Stimulated activated CD4-positive, alpha-beta T cell treated with anti-CD3 and anti-CD28 coated beads, TNF-alpha, amount 100 ng/mL, for 1 hour (primary cell): ENCODE measurements at places on chromosomes 3 and 15.

GRCh38 chr3:142896201-142896755 is 7.4 kb upstream of the PCOLCE2 start:
- no peak for DNase-seq

DNA sequence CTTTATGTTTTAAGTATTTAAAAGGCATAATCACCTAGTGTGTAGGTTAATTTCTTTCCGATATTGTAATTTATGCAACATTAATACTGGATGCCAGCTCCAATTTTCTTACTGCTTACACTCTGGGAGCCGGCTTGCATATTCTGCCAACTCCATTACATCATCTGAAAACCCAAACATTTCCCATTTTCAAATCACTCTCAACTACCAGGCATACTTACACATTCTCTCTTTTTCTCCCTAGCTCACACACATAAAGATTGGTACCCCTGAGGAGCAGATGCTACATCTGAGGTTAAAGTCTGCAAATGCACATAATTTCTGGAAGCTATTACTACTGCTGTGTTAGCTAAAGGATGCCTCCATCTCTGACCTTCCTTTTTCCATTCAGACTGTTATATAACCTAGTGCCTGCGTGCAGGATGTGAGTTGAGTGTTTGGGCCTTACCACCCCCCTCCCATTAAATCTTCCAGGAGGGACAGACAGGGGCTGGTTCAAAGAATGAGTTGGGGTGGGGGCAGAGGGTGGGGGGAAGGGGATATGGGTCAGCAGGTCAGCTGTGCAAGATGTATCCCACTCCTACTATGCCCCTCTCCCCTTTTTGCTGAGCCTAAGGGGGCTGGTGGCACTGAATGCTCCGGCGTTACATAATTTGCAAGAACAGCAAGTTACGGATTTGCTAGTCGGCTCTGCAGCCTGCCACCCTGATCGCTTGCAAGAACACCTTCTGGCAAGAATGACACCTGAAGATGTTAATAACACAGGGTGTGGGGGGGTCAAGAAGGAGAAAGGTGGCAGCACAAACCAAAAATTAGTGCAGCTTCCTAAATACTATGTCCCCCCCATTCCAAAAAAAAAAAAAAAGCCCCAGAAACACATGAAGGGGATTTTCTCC is 2.5 kb downstream of the RORA start:
- DNase-seq: no peak

- no peak for DNase-seq
These were observed 45.8 kb downstream of the ADPGK start for GRCh38 chr15:72737723-72738122.

DNA sequence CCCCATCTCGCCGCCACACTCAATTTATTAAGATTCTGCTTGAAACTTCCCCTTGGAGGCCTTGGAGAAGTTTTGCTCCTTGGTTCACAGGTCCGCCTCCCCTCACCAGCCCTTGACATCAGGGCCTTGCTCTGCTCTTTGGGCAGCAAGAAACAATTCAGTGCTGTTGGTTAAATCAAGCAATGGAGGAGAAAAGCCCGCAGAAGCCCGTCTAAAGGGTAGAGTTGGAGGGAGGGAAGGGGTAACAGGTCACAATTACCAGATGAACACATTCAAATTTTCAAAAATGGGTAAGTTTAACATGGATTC is 429 bp downstream of the PARP9 start:
- no peak for DNase-seq

- no peak for DNase-seq
These were observed 41.3 kb downstream of the COL6A5 start for GRCh38 chr3:130386604-130387263.

DNA sequence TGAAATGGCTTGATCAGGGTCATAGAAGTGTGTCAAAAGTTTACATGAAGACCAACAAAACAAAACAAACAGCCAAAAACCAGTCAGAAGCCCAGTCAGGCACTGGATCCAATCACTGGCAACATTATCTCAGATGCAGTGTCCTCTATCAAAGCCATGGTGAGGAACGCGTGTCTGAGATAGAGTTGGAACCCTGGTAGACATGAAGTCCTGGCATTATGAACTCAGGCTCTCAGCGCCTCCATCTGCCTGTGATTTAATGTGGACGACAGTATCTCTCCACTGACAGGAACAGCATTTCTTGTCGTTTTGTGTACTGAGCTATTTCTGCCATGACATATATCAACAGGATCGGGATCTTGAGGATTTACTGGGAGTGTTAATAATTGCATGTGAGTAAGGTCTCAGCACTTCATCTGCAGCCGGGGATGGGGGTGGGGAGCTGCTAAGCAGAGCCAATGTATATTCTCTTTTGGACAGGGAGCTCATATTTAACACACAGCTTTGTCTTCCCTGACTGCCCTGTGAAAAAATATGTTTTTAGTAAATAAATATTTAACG is 1120.0 kb downstream of the IGSF11 start:
- DNase-seq: no peak

GRCh38 chr3:23806534-23807423 is 1.0 kb downstream of the UBE2E1 start:
- DNase-seq: no peak

DNA sequence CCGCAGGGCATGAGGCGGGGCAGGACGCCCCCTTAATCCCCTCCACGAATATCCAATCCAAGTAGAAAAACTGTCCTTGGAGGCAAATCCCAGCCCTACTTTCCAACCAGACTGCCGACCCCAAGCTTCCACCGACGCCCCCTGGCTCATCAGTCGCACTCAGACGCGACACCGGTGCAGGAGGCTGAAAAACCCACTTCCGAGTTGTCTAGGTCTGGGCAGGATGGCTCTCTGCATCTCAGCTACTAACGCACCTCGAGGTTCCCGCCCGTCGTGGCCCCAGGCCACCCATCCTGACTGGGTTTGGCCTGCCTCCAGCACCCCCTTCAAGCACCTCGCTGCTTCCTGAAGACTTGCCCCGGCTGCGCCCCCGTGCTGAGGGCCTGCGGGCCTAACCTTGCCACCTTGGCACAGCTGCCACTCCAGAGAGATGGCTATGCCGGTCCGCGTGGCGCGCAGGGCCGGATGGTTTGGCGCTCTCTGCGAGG is 15.5 kb downstream of the RGMA start:
- DNase-seq: no peak

DNA sequence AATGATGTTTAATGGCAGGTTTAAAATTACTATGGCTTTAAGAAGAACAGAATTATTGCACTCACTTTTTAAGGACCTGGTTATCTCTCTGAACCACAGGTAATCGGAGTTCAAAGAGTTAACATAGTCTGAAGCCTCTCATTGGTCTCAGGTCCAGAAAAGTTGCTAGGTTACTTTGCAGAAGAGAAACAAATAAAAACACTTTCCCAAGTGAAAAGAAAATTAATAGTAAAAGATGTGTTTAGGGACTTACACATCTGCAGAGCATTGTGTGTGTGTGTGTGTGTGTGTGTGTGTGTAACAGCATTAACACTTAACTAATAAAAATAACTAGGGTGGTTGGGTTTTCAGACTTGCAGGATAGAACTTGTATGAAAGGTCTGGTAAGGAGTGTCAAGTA is 1.0 kb downstream of the MASP1 start:
- DNase-seq: no peak

DNA sequence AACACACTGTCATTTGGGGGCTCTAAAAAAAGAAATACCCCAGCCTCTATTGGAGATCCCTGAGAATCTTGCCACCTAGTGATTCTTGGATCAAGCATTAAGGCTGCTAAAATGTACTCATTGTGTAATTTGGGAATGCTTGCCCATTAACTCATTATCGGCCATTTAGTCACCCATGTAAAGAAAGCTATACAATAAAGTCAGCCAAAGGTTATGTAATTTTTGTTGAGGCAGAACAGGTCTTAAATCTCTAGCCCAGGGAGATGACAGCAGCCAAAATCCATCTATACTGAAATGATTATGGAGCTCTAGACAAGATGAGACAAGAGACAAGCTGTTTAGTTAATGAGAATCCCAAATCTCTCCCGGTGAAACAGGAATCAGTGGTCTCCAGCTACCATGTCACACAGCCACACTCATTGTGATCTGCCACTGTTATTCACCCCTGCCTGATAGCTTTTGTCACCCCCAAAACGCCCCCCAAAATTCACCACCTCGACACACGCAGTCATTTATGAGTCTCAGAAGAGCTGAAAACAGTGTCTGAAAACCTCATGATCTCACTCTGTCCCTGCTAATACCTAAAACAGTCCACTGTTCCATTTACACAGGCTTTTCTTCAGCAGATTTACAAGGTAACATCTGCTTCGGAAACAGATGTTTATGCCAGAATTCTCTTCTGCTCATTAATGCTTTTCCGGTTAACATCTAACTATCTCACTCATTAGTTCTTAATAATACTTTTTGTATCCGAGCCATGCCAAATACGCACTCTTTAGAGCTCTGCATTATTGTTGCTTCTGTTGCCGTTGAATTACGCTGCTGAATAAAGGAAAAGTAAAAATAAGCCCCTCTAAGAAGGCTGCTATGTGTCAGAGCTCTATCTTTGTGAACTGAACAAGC is 138.5 kb downstream of the RORA start:
- DNase-seq: no peak

DNA sequence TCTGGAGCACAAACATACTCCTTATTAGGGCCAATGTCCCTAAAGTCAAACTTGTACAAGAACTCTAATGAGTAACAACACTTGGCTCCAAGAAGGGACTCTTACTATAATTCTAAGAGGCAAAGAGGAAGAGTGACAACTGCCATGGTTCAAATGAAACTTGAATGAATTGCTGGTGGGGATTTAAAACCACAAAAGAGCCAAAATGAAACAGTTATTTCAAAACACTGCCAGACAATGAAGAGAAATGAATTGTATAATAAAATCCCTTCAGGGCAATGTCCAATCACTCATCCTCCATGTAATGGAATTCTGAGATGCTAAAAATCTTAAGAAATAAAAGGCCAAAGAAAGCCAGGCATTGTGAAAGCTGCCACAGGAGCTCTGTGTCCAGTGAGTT is 14.2 kb downstream of the THRB start:
- DNase-seq: no peak

DNA sequence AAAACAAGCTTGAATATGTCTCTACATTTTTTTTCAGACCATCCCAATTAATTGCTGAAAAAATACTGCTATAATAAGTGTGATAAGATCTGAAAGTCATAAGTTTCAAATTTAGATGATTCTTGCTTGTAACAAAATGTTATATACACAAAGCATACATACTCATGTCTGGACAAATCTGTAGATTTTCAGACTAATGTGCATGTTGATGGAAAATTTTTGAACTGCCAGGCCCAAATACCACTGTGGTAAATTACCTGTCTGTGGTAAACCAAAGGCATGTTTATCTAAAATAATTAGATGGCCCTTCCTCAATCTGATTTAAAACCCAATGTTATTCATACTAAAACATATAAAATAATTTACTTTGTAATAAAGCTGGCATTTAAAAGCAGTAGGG is 31.7 kb upstream of the CLDN16 start:
- no peak for DNase-seq

DNA sequence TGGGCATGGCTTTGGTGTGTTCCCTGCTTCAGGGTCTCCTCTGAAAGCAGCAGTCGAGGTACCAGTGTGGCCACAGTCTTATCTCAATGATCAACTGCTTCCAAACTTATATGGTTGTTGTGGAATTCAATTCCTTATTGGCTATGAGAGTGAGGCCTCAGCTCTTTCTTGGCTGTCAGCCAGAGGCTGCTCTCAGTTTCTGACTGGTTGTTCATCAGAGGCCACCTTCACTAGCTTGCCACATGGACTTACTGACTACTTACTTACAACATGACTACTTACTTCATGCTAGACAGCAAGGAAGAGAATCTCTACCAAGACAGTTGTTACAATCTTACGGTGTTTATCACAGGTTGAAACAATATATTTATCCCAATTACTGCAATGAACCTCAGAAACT is 789.2 kb downstream of the DIPK2A start:
- DNase-seq: no peak

GRCh38 chr15:68028888-68029207 is 25.3 kb upstream of the PIAS1 start:
- no peak for DNase-seq

DNA sequence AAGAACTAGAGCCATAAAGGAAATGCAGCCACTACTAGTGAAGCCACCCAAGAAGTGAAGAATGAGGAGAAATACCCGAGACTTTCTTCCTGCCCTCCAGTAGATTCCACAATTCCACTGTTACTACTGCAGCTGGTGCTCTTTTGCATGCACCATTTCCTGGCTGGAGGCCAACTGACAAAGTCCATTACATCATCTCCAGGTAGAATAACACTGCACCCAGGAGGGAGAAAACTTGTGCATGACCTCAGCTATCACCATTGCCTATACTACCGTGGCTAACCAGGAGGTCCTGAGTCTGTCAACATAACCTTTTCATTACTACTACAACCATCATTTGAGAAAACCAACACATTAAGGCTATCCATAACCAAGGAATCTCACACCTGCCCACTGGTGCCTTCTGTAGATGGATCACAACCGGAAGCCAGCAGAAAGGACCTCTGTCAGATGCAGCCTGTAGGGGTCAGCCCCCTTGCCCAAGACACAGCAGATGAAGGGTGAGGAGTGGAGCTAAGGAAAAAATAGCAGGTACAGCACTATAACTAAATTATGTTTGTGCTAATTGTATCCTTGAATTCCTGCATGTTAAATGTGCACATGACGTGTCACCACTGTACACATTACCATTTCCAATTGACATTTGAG is 200.8 kb upstream of the C2CD4B start:
- DNase-seq: no peak
